ENCODE measurements at places on chromosomes 16 and 17.

DNA sequence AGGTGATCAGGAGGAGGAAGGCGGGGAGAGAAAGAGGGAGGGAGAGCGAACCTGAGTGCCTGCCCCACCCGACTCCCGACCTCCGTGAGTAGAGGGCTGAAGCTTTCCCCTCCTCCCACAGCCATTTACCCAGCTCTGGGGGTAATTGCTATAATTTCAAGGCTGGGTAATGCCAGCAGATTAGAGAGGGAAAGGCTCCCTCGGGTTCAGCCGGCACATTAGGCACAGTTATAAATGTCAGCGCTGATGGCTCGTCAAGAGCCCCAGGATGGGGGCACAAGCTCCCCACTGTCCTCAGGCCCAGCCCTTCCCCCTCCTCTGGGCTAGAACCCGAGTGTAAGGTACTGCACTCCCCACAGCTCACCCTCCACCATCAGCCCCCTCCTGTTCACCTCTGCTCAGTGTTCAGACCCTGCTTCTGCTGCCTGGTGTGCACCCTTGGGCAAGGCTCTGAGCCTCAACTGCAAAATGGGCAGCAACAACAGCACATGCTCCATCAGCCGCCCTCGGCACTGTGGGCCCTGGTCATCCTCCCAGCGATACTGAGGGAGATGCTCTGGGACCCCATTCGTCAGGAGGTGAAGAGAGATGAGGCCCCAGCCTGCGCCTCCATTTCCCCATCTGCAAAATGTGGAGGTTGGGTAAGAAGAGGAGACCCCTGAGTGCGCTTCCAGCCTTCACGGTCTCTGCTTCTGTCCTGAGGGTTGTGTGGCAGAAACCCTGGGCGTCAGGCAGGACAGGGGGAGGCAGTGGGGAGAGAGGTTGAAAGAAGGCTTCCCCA lies 77.2 kb downstream of the NT5M start:
- DNase-seq, result no peak

- DNase-seq, result no peak
These were observed 20.7 kb downstream of the CPNE2 start for GRCh38 chr16:57113042-57113453.

- DNase-seq, result no peak
These were observed 22.9 kb upstream of the YWHAE start for GRCh38 chr17:1422885-1423284.

DNA sequence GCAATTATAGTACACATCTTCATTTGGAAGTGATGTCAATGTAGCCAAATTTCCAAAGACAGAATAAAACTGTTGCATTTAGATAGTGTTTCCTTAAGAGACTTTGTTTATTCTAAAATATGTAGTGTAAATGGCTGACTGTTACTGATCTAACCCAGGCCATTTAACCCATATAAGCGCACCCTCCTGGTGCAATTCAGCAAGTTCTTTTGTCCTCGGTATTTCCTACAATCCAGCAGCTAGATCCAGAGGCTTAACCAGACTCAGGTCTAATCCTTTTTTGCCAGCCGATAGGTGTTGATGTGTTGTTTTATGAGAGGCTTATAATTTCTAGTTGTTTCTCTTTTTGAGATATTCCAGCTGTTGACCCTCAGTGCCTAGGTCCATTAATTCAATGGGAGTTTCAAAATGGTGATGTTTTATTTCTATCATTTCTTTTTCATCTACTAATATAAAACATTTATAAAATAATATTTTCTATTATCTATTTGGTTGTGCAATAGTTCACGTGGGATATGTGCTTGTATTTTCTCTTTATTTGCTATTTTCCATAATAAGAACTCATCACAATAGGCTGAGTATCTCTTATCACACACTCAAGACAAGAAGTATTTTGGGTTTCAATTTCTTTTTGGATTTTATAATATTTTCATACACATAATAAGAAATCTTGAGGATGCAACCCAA lies 14.5 kb downstream of the ABCA9 start:
- no peak for DNase-seq

DNA sequence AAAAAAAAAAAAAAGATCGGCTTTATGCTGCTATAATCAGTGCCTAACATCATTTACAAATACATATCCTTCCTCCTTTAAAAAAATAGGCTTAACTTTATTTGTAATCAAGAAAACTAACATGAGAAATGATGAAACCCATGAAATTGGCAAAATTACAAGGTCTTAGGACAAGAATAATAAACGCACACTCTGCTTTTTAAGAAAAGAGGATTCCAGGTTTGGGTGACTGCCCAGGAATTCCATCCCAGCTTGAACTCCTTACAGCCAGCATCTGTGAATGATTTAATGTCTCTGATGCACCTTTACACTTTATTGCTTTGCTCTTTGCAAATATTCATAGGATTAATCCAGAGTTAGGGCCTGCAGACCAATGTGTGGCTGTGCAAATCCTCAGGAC lies 196.0 kb downstream of the CBLN1 start:
- DNase-seq, result no peak

DNA sequence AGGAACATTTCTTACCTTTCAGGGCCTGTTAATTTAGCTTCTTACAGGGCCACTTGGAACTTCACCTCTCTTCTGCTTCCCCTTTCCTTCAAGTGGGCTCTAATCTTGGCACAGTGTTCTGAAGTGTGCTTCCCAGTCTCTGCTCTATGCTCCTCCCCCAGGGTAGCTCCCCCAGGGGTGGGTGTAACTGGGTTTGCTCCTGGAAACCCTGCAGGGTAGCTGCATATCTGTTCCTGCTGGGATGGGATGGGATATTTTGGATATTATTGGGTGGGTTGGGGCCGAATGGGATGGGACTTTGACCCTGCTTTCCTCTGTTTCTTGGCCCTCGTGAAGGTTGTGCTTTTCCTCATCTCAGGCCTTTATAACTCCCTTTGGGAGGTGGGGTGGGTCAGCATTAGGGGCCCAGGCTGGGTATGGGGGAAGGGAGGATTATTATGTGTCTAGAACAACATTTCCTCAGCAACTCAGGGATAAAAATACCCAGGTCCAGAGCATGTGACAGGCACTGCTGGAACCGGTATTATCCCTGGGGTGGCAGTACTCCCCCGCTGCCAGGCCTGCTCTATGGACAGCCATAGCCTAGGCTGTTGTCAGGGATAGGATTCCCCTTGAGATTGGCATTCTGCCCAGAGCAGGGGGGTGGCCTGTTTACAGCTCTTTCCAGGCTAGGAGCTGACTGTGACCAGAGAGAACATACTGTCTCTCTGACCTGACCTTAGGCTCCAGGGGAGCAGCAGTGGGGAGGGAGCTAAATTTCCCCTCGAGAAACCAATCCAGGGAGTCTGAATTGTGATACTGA lies 5.0 kb downstream of the NFE2L1 start:
- DNase-seq, result peak; percentile 40

- DNase-seq, result no peak
These were observed 114.3 kb downstream of the NPIPB5 start for GRCh38 chr16:22624800-22625533.

DNA sequence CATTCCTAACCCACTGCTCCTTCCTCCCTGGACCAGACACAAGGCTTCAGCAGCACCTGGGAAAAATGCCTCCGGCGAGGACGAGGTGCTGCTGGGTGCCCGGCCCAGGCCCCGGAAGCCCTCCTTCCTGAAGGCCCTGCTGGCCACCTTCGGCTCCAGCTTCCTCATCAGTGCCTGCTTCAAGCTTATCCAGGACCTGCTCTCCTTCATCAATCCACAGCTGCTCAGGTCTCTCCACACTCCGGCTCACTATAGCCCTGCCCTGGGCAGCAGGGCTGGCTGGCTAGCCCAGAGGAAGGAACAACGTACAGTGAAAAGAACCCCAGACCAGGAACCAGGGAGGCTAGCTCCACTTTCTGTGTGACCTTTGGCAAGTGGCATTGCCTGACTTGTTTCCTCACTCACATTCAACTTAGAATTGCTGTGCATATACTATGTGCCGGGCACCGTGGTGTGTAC lies 26.2 kb downstream of the ABCC3 start:
- DNase-seq, result no peak

GRCh38 chr17:42281571-42282096 lies 5.4 kb upstream of the STAT5B start:
- peak; percentile 92 for DNase-seq

DNA sequence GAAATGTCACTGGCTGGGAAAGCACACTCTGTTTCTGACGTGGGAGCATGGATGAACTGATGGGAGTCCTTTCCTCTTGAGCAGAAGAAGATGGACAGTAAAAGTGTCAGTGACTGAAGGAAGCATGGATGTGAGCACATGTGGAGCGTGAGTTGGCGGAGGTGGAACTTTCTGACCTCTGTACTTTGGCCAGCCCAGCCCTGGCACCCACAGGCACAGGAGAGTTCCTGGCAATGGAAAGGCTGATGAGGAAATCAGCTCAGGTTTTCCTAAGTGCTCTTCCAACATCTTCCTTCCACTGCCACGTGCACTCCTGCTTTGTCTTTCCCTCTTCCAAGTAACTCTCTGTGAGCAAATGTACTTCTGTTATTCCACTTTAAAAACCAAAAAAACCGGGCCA lies 276.8 kb downstream of the NTN1 start:
- DNase-seq, result no peak

DNA sequence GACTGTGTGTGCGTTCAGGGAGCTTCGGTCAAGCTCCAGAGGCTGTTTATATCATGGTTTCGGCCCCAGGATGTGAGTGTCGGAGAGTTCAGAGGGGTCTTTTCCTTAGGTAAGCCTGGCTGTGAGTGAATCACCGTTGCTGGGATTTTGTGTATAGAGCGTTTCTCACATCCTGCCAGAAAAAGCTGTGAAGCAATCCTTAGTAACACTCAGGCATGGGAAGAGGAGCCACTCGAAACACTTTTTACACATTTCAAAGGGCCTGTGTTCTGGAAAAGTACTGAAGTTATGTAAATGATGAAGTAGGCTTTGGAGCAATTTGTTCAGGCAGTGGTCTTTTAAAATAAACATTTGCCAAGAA lies 662 bp downstream of the PGS1 start:
- DNase-seq, result no peak

DNA sequence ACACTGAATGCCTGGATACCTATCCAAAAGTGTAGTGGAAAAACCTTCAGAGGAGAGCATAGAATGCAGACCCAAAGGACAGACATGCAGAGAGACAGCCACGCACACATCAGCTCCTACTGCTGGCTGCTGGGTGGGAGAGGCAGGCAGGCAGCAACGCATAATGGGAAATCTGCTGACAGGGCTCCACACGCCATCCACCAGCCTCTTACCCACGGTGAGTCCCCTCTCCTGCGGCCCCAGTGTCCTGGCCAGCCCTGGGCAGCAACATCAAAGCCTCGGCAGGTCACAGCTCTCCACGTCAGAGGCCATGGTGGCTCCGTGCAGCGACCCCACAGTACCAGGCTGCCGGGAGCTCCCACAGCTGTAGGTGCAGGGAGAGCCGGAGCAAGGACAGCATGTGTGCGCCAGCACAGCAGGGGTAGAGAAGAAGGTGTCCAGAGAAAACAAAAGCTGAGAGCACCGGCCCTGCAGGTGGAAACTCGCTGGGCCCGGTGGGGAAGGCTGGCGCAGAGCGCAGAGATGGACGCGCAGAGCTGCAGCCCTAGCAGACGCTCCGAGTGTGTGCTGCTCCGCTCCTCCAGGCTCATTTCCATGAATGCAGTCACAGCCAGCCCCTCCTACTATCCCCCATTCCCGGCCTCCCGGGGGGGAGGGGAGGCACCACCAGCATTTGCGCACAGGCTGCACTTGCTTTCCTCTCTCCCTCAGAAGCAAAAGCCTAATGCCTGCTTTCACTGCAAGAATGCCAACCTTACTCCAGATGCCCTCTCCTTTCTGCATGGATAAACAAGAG lies 58.9 kb downstream of the CYTH1 start:
- peak; percentile 84 for DNase-seq

- DNase-seq, result no peak
These were observed 2.3 kb downstream of the RBFOX1 start for GRCh38 chr16:7334801-7335560.

- no peak for DNase-seq
These were observed 516.4 kb downstream of the GRIN2A start for GRCh38 chr16:9665851-9666271.

GRCh38 chr16:17070882-17071592 lies 399.7 kb downstream of the XYLT1 start:
- DNase-seq, result peak; percentile 27

DNA sequence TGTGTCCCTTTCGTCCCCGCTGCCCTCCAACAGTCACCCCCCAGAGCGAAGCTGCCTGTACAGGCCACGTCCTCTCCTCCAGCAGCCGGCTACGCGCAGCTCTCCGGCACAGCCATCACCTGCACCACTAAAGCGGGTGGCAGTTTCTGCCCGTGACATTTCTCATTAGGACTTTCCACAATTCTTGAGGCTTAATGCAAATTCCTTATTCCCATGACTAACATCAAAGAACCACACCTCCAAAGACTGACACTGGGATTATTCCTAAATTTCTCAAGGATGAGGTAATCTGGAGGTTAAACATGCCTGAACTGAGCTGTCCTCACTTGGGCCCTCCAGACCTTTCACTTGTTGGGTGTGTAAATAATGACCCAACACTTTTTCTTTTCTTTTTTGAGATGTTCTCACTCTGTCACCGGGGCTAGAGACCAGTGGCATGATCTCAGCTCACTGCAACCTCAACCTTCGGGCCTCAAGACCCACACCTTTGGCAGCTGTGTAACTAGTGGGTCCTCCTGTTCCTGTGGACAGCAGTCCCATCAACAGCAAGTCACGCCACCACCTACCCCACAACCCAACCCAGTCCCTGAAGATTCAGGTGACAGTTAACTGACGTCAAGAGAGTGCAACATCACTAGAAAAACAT lies 11.7 kb downstream of the ANKRD11 start:
- no peak for DNase-seq

DNA sequence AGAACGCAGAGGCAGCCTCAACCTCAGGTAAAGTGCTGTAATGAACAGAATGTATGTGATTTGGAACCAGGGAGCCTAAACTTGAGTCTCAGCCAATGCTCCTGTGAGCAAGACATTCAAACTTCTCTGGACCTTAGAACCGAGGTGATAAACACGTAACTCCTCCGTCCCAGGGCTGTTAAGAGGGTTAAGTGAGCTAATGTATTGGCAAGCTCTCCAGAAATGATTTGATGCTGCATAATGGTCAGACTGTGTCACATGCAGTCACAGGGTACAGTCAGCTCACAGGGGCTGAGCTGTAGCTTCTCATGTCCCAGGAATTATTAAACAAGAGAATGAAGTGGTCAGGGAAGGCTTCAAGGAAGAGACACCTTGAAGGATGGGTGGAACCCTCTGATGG lies 10.0 kb upstream of the SLC4A1 start:
- no peak for DNase-seq

GRCh38 chr17:30807896-30808295 lies 16.6 kb downstream of the CRLF3 start:
- no peak for DNase-seq

DNA sequence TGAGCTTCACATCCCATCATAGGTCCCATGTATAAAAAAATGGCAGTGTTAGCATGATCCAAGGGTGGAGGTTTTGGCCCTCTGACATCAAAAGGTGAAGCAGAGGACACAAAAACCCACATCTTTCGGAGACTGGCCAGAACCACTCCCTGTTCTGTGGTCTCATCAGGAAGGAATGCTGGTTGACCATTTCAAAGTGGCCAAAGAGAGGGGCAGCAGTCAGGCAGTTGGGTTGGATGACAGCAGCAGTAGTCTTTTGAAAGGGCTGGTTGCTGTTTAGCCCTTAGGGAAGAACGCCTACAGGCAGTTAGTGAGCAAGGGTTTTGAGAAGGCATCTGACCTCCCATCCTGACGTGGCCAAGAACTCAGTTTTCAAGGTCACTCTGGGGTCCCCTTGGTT lies 40.5 kb downstream of the LCMT1 start:
- DNase-seq, result no peak

Measured in NCI-H146 (cell line).